ENCODE measurements at places on chromosomes 2 and 18.

- DNase-seq, result no peak
These were observed 214.4 kb downstream of the ZNF385B start for GRCh38 chr2:179646862-179647587.

DNA sequence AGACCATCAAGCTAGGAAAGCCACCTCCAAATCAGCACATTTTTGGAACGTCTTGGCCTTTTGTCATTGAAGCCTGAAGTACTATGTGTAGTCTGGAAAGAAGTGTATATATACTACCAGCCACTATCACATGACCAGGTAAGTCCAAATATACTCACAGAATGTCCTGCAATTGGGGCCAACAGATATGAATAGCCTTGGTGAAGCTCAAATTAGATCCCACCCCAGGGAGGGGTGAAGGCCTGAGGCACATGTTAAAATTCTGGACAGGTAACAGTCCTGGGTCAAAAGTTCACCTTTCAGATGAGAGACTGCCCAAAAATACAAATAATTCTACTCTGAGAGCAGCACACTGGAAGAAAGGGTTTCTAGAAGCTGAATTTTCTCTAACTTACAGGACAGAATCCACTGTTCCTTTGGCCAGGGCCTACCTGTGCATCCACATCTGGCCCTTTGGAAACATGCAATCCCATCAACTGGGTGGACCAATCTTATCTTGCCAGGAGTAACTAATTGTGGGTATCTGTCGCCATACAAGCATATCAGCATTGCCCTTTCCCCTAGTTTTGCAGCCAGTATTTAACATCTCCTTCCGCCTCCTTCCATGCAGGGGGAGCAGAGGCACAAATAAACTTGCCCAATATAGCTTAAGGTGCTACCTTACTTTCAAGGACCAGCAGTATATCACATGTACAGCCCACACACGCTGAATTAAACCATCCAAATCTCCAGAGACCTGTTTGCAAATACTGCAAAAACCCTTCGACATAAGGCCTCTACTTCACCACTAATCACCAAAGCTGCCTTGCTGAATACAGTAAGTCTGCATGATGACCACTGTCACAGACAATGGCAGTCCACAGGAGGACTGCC, 67.8 kb downstream of the EIF5B start:
- DNase-seq, result no peak

DNA sequence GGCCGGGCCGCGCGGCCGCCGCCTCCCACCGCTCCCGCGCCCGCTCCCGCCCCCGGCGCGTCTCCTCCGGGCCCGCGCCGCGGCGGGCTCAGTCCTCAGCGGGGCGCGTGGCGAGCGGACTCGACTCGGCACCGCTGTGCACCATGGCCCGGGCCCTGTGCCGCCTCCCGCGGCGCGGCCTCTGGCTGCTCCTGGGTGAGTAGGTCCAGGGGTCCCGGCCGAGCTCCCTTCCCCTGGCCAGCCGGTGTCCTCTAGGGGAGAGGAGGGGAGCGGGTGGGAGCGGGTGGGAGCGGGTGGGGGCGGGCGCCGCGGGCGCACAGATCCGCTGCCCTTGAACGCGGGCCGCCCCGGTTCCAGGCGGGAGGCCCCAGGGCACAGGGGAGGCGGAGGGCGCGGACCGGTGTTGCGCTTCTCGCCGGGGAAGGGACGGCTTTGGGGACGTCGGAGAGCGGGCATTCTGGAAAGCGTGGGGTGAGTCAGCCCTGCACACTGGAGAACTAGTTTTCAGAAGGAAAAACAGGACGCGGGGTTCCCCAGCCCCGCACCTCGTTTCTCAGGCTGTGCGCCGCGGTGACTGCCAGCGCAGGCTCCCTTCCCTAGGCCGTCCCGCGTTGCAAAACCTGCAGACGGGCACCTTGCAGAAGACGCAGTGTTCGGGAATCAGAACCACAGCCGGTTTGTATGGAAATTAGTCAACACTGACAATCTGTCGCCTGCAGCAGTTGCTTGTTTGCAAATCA, at the start of gene RAMP1:
Gene RAMP1 (plus strand): TSS at position 91 of the 740 bp plus-strand sequence. CDS start 53 bp downstream, at position 144.
- DNase-seq, result no peak

DNA sequence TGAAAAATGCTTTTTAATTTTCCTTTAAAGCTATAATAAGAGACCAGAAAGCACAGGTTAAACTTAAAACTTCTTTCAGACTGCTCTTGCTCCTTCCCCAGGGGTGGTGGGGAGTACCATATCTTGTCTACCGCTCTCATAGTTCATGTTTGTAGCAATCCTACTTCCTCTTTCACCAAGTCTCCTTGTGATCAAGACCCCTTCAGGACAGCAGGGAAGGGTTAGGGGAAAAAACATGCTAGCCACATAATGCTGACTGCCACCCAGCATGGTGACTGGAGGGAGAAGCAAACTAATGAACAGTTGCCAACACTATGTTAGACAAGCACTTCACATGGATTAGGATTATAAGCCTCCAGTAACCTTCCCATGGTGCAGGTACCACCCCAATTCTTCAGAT, 8.6 kb downstream of the MYO5B start:
- no peak for DNase-seq

DNA sequence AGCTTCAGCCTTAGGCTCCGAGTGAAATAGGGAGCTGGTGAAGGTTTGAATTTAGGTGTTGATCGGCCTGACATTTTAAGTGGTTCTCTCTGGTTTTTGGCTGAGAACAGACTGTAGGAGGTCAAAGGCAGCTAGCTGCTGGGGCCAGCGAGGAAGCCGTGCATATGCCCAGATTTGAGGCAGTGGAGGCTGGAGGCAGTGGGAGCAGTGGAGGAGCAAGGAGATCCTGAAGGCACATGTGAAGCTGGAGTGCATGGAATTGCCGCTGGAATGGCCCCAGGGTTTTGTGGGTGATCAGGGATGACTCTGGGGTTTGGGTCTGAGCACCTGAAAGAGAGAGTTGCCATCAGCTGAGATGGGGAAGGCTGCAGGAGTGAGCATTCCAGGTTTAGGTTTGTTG, 25.1 kb downstream of the STEAP3 start:
- no peak for DNase-seq

DNA sequence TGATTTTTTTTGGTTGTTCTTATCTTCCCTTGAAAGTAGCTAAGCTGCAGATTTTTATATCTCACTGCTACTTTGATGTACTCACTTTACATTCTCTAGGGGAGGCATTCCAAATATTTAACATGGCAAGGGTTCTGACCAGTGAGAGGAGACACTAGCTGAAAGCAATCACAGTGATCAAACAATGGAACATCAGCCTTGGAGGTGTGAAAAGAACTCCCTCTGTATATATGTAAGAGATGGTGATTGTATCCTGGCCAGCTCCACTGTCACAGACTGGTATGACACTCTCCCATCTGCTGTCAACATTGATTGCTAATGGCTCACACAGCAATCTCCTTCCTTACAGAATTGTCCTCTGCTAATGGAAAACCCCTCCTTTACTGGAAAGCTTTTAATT, 291.7 kb upstream of the CDH19 start:
- no peak for DNase-seq

GRCh38 chr2:64760128-64760527, 106.4 kb upstream of the SERTAD2 start:
- no peak for DNase-seq

GRCh38 chr2:18525236-18525635, 35.2 kb downstream of the RDH14 start:
- no peak for DNase-seq

DNA sequence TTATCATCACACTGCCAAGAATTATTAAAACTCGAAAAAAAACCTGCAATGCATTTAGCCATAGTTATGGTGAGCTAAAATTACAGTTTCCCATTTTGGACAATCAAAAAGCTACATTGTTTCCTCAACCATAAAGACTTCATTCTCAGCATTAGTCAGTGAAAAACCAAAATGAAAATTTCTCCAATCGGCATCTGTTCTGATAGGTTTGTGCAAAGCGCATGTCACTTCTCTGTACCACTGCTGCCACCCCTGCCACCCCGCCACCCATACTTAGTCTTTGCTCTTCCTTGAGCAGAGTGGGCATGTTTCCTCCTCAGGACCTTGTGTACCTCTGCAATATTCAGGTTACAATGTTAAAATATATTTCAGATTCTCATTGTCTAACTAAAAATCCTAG, 7.1 kb upstream of the ZBTB14 start:
- no peak for DNase-seq

- DNase-seq, result no peak
These were observed 53.1 kb downstream of the HPCAL1 start for GRCh38 chr2:10355471-10356438.

DNA sequence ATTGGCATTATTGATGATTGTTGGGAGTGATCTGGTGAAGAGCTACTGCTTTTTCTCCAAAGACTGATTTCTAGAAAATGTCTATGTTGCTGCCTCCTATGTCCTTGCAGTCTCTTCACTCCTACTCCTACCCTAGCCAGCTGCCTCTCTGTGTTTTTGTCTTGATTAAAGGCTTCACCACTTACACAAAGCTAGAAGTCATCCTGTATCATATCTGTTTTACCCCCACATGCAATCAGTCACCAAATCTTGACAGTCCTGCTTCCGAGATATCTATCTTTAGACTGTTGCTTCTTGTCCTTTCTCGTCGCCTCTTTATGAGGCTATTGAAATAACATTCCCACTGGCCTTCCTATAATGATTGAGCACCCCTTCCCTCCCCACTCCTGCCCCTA, 84.5 kb upstream of the ITGA4 start:
- no peak for DNase-seq

- DNase-seq, result no peak
These were observed 249.9 kb upstream of the EPAS1 start for GRCh38 chr2:46047290-46047689.

- no peak for DNase-seq
These were observed 62.3 kb upstream of the NCK2 start for GRCh38 chr2:105682401-105682800.

- DNase-seq, result no peak
These were observed 232.8 kb downstream of the PIK3C3 start for GRCh38 chr18:42187611-42188380.

DNA sequence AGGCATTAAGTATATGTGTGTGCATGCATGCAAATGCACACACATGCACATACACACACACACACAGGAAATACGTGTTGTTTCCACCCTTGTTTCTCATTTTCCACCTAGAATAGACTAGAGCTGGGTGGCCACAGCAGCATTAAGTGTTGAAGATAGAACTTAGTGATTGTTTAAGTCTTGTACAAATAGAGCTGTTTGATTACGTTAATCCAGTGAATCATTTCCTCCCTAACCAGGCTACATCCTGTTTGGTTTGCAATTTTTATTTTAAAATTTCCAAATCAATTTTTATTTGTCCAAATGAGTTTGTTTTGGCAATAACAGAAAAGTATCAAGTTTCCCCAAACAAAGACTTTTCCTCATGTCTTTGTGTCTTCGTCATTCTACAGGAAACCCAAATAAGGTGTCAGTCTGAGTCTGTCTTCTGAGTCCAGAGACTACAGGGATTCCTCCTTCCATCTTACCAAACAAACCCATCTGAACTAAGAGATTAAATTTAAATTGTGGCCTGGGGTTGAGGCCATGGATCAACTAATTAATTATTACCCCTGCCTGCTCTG, 74.6 kb upstream of the GALNT5 start:
- no peak for DNase-seq

- no peak for DNase-seq
These were observed 91.4 kb upstream of the IL1R2 start for GRCh38 chr2:101900375-101900774.

DNA sequence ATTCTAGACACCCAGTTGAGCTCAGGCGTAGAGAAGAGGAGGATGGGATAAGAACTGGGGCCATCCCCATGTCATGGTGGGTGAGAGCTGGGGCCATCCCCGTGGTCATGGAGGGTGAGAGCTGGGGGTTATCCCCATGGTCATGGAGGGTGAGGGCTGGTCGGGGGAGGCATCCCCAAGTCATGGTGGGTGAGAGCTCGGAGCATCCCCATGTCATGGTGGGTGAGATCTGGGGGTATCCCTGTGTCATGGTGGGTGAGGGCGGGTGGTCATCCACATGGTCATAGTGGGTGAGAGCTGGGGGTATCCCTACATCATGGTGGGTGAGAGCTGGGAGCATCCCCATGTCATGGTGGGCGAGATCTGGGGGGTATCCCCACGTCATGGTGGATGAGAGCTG, 52.5 kb downstream of the IL1RL2 start:
- DNase-seq, result no peak

GRCh38 chr2:239245107-239245506, 155.7 kb downstream of the HDAC4 start:
- DNase-seq, result no peak

- no peak for DNase-seq
These were observed 274.1 kb downstream of the AFF3 start for GRCh38 chr2:99868260-99868659.

GRCh38 chr2:171225302-171225980, 64.7 kb upstream of the TLK1 start:
- DNase-seq, result no peak

DNA sequence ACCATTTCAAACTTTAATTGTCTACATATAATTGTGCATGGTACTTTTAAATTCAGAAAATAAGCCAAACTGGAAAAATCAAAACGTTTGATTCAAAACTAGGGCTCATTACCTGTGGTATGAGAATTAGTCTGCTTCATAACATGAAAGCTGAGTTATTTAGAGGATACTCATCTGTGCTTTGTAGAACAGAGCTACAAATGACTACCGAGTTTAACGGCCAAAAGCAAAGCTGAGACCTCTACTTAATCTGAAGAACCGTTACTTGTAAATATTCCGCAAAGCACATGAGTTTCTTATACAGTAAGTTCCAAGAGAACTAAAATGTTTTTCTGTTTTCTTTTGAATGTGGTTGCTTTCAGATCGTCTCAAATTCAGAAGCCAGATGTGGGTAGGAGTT, 123.7 kb upstream of the SMAD7 start:
- no peak for DNase-seq

GRCh38 chr18:9928646-9929259, 14.9 kb downstream of the VAPA start:
- DNase-seq, result no peak

- no peak for DNase-seq
These were observed 1.8 kb downstream of the EVX2 start for GRCh38 chr2:176081837-176082524.

- DNase-seq, result no peak
These were observed 95.6 kb upstream of the ACVR1 start for GRCh38 chr2:157971702-157972101.

DNA sequence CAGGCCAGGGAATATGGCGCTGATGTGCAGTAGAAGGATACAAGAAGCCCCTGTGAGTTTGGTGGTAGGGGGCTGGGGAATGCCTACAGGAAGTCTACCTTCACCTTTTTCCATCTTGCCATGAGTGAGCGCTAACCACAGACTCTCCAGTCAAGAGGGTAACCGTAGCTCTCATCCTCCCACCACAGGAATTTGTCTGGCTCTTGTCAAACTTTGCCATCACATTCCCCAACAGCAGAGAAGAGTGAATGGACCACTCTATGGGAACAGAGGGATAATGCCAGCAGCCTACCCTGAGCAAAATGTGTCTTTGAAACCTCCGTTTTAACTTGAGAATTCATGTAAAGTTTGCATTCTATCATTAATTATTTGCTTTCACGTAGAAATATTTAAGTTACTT, 168.3 kb downstream of the NRP2 start:
- no peak for DNase-seq

- DNase-seq, result no peak
These were observed 788.4 kb downstream of the EPHA4 start for GRCh38 chr2:220783671-220784070.

GRCh38 chr18:73365018-73365417, 497.2 kb upstream of the NETO1 start:
- DNase-seq, result no peak

GRCh38 chr2:85539361-85540132, 579 bp downstream of the MAT2A start:
- no peak for DNase-seq

- DNase-seq, result no peak
These were observed 38.4 kb downstream of the TBC1D8 start for GRCh38 chr2:101112772-101113157.

GRCh38 chr2:142989273-142990204, 112.1 kb downstream of the KYNU start:
- no peak for DNase-seq

Measured in cortex of kidney (tissue), 1 donor.